ENCODE measurements at places on chromosomes 1 and 21. TPM values are rescaled to one million over a fixed set of nuclear protein-coding genes. Genes with fewer than 3 reads are reported as not detected.

DNA sequence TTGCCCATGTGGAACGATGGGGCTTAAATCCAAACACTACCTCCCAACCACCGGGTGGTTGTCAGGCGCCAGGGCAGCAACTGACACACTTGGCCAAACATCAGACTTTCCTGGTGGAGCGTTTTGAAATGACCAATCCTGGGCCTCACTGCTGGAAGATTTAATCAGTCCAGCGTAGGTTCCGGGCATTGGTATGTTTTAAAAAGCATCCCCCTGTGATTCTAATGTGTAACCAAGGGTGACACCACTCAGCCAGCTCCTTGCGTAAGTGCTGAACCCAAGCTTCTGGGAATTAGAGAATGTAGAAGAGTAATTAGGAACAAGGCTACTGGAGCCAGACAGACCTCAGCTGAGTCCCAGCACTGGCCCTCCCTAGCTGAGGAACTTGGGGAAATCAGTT lies 44.8 kb upstream of the KAZN start:
- DNase-seq: no peak
- H3K27me3 ChIP-seq: no peaks in the 10 kb centered on the region
- no peak overlapping the region for H3K27ac ChIP-seq

DNA sequence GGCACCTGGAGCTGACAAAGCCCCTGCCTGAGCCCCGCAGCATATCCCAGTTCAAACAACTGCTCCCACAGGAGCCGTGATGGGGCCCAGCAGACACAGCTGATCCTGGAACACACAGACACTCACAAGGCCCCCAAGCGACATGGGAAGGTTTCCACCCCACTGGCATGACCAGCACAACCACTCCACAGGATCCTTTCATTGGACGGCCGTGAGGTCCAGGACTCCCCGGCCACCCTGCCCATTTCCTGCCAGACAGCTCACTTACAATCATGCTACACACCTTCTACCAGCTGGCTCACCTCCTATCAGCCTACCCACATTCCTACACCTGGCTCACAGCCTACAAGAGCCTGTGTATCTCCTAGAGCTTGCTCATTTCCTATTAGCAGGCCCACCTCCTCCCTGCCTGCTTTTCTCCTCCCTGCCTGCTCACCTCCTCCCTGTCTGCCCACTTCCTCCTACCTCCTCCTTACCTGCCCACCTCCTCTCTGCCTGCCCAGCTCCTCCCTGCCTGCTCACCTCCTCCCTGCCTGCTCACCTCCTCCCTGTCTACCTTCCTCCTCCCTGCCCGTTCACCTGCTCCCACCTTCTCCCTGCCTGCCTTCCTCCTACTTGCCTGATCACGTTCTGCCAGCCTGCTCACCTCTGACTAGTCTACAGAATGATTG lies 73.9 kb downstream of the MATN1 start:
- no peaks in the 10 kb centered on the region for H3K36me3 ChIP-seq
- H3K4me3 ChIP-seq: no peak overlapping the region
- no peak for DNase-seq
- peaks cover 54% of the 10 kb centered on the region for H3K27me3 ChIP-seq

- H3K4me3 ChIP-seq: no peak overlapping the region
- H3K27me3 ChIP-seq: no peaks in the 10 kb centered on the region
- peaks cover 76% of the 10 kb centered on the region for H3K36me3 ChIP-seq
Measured at GRCh38 chr1:77697441-77697840, 15.0 kb upstream of the ZZZ3 start.

GRCh38 chr1:62126579-62127290 lies 67.9 kb upstream of the L1TD1 start:
- H3K27ac ChIP-seq: no peak overlapping the region
- no peak for DNase-seq
- no peaks in the 10 kb centered on the region for H3K27me3 ChIP-seq
- no peak overlapping the region for H3K4me3 ChIP-seq
- no peaks in the 10 kb centered on the region for H3K4me1 ChIP-seq
- no peaks in the 10 kb centered on the region for H3K36me3 ChIP-seq

DNA sequence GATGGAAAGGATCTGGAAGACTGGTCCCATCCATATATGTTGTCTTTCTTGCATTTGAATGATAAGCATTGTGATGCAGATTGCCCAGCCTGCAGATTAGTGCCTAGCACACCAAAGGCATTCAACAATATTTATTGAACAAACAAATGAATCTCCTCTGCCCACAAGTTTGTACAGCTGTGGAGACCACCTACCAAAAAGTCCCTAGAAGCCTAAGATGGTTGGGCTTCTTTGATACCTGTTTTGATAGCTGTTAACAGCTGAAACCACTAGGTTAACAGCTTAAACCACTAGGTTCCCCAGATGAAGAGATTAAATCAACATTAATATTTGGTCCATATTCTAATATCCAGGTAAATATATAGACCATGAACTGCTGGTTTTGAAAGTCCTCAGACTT lies 9.8 kb downstream of the DUSP10 start:
- H3K36me3 ChIP-seq: no peaks in the 10 kb centered on the region
- H3K27me3 ChIP-seq: no peaks in the 10 kb centered on the region
- no peak for DNase-seq
- H3K4me3 ChIP-seq: no peak overlapping the region
- H3K27ac ChIP-seq: no peak overlapping the region

DNA sequence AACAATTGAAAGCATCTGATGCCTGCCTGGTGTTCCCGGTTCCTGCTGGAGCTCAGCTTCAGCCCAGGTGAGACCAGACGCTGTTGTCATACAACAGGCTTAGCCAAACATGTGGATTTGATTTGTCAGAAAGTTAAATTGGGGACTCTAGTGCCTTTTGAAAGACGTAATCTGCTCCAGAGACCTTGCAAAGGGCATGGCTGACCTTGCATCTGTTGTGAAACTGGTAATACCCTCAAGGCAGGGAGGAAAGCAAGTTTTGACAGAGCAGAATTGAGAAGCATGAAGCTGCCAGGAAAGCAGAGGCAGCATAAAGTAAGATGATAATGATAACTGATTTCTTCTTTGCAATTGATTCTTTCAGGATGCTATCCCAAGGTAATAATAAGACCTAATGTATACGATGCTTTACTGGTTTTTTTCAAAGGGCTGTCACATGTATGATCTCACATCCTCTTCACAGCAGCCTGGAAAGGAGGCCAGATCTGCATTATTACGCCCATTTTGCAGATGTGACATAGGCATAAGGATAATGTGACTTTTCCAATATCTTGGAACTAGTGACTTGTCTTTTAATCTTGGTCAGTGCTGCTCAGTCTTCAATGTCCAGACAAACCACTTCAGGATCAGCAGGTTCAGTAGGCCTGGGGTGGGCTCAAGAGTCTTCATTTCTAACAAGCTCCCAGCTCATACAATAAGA lies 24.7 kb upstream of the CNN3 start:
- no peaks in the 10 kb centered on the region for H3K36me3 ChIP-seq
- H3K27me3 ChIP-seq: no peaks in the 10 kb centered on the region
- H3K4me1 ChIP-seq: peaks cover 9% of the 10 kb centered on the region
- no peak overlapping the region for H3K4me3 ChIP-seq
- DNase-seq: no peak

- no peaks in the 10 kb centered on the region for H3K27me3 ChIP-seq
- no peaks in the 10 kb centered on the region for H3K4me1 ChIP-seq
- H3K27ac ChIP-seq: no peak overlapping the region
- H3K4me3 ChIP-seq: no peak overlapping the region
Measured at GRCh38 chr21:25565272-25566211, 41.7 kb downstream of the MRPL39 start.

DNA sequence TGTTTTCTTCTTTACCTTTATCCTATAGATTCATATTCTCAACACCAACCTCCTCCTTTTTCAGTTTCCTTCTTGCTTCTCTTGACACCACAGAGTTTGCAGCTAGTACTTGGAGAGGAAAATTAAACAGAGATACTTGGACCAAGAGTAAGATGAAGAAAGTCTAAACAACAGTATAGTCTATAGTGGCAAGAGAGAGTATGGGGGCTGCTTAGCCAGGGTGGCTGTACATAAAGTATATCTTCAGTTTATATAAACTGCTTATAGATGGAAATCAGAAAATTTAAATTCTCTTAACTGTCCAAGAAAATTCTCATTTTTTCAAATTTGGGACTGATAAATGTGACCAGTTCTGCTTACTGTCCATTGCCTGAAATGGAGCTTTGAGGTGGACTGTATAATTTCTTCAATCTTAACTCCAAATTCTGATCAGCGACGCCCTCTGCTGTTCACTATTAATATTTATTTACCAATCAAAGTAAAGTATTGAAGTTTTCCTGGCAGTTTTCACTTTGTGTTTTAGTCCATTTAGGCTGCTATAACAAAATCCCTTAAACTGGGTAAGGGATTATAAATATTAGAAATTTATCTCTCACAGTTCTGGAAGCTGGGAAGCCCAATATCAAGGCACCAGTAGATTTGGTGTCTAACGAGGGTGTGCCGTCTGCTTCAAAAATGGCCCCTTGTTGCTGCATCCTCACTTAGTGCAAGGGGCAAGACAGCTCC lies 14.8 kb upstream of the METTL18 start:
- H3K27ac ChIP-seq: no peak overlapping the region
- no peak for DNase-seq
- no peak overlapping the region for H3K4me3 ChIP-seq

- no peaks in the 10 kb centered on the region for H3K27me3 ChIP-seq
- H3K36me3 ChIP-seq: no peaks in the 10 kb centered on the region
- peak overlapping the region; percentile 51 for H3K27ac ChIP-seq
- no peak for DNase-seq
- H3K4me3 ChIP-seq: no peak overlapping the region
Measured at GRCh38 chr1:61191433-61191720, 109.0 kb downstream of the NFIA start.

- H3K36me3 ChIP-seq: no peaks in the 10 kb centered on the region
- H3K27me3 ChIP-seq: no peaks in the 10 kb centered on the region
- H3K4me3 ChIP-seq: no peak overlapping the region
Measured at GRCh38 chr1:48107516-48107915, 110.3 kb upstream of the TRABD2B start.

ATP6V1G3 gene
- total RNA-seq: not detected

SAMD13 gene
- 1.1 TPM for total RNA-seq

CLCA2 gene
- 0.38 TPM for total RNA-seq

KIRREL1 gene
- 56.7 TPM for total RNA-seq

NBPF10 gene
- 3.7 TPM for total RNA-seq

SLAMF9 gene
- total RNA-seq: not detected

LAMC2 gene
- total RNA-seq: 104 TPM

RGS13 gene
- 0.81 TPM for total RNA-seq

PLEKHN1 gene
- 5.1 TPM for total RNA-seq

All from left lung (tissue), 14 donors.